Daoy (cell line): ENCODE measurements at places on chromosomes 2 and 18. TPM values are rescaled to one million over a fixed set of nuclear protein-coding genes. Genes with fewer than 3 reads are reported as not detected.

Gene SCYGR4
- total RNA-seq = not detected in 2 replicates

Gene RPRM
- total RNA-seq = 0.12 and 0.40 TPM in 2 replicates

Gene TFPI
- total RNA-seq = 43.8 and 54.8 TPM in 2 replicates

Gene CXCR1
- not detected in 2 replicates for total RNA-seq

Gene NYAP2
- total RNA-seq = not detected in 2 replicates

Gene GPR17
- not detected in 2 replicates for total RNA-seq

Gene ANKRD30B
- total RNA-seq = 0.23 TPM in 1 of 2 replicates, not detected in the other

Gene QPCT
- total RNA-seq = 27.8 and 42.6 TPM in 2 replicates

DNA sequence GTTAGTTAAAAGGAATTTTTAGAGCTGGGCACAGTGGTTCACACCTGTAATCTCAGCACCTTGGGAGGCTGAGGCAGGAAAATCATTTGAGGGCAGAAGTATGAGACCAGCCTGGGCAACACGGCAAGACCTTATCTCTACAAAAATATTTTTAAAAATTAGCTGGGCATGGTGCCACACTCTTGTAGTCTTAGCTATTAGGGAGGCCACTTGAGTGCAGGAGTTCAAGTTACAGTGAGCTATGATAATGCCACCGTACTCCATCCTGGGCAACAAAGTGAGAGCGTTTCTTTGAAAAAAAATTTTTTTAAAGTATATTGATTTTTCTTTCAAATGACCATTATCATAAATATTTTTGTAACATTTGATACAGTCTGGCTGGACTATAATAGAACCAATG lies 93.6 kb upstream of the FAM117B start:
- peak; percentile 5 for DNase-seq

GRCh38 chr18:36580874-36581750 lies 247.7 kb downstream of the TPGS2 start:
- peak; percentile 50 for DNase-seq

GRCh38 chr18:8366070-8366469 lies 243.2 kb upstream of the RAB12 start:
- DNase-seq = no peak

- DNase-seq = no peak
These were observed 56.0 kb downstream of the MAPRE2 start for GRCh38 chr18:35097195-35097594.

- DNase-seq = no peak
These were observed 456.6 kb upstream of the CELF4 start for GRCh38 chr18:38022234-38022633.

DNA sequence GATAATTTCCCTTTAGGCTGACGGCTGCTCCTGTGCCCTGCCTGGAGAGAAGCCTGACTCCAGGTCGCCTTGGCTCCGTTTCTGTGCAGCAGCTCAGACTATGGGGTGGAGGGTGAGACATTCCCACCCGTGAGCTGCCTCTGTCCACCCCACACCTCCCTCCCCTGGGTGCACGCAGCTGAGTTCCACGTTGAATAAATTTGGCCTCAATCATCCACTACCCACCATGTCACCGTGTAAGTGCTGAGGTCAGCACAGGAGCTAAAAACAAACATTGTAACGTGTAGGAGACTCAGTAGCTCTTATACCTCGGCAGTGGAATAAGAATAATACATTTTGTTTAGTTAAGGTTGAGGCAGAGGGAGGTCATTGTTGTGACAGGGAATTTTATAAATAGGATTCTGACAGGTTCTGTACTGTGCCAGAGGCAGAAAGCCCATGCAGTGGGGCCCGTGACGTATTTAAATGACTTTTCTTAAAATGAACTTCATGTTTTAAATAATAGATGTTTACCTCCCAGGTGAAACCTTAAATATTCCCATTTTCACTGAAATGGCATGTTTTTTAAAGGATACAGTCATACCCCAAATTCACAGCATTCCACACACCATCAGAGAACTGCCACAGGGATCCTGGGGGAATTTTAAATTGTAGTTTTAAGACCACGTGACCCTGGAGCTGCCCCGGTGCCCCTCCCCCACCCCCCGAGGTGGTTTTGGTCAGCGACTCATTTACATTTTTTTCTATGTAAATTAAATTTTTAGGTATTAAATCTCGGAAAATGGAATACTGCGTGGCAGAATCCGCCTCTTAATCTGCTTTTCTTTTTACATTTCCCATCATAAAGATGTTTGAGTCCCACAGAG lies 50.2 kb downstream of the NFATC1 start:
- DNase-seq = no peak

DNA sequence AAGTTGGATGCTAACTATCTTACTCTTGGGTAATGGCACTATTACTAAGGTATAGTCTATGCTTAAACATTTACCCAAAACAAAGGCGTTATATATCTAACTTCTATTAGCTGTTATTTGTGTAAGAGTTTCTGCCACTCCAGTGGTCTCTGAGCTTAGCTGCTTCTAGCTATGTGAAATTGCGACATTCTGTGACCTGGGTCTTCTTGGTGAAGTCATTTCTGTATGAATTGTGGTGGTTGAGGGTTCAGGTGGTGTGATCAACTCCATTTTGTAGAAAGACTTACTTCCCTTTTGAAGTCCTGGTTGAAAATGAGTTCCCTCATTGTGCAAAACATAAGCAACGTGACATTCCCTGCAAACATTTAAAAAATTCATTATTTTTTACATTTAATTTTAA lies 221.6 kb downstream of the PIK3C3 start:
- no peak for DNase-seq

- no peak for DNase-seq
These were observed 86.3 kb downstream of the FSHR start for GRCh38 chr2:49067971-49068370.

- DNase-seq = no peak
These were observed 6.3 kb downstream of the TPRKB start for GRCh38 chr2:73730810-73731209.

DNA sequence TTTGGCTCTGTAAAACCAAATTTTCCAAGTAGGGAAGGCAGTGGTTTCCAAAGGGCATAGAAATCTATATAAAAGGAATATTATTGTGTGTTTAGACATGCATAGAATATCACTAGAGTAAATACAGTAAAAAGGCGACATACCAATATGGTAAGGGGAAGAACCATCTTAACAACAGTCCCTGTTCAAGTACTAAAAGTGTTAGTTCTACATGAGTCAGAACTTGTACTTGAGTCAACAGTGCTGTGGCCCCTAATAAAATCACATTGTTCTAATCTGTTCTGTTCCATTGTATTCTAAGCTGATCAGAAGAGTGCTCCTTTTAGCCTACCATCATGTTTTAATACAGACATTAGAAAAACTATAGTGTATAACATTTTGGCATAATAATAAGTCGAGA lies 36.1 kb upstream of the TNFRSF11A start:
- DNase-seq = no peak

GRCh38 chr18:13610555-13611141 lies 115.7 kb downstream of the FAM210A start:
- no peak for DNase-seq

GRCh38 chr2:99205491-99205890 lies 24.5 kb downstream of the MRPL30 start:
- DNase-seq = no peak

DNA sequence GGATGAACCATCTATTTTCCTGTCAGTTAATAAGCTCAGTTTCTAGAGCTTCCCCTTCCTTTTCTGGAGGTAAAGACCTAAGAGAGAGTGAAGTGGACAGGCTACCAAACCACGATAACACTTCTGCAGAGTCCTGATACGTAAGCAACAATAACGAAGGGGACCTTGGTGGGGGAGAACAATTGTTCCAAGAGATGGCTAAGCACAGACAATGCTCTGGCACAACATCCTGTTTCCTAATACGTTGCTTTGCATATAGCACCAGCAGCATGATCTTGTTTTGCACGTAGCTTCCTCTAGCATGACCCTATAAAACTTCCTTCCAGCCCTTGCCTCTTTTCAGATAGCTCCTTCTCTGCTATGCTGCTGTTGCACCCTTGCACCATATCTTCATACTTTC lies 247.3 kb downstream of the RAD51AP2 start:
- DNase-seq = no peak

GRCh38 chr2:239608723-239609122 lies 207.9 kb upstream of the HDAC4 start:
- DNase-seq = no peak

DNA sequence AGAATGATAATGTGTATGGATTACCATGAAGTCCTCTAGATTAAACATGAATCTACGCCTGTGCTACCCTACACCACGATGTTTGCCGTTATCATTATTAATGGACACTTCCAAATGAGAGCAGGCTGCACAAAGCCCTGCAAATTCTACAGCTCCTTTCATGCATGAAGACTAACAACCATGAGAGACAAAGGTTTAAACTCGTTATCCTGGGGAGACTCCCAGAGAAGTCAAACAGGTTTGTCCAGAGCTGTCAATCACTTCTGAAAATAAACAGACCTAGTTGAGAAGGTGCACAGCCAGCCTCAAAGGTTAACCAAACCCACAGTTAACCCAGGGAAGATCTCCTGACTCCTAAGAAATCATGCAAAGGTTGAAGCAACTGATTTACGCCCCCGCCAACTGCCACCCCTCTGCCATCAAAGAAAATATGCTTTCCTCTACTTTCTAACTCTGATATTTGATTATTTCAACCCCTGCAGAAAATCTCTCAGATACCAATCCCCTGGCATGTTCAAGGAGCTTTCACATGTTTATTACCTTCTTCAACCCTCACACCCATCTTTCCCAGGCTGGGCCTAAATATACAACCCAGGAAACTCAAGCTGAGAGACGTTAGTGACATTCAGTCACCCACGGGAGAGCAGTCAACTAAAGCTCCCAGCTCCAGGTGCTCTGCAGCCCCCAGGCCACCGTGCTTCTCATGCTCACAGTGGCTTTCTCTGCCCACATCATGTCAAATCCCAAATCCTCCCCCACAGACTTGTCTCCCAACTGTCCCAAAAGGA lies 35.9 kb downstream of the MYO5B start:
- DNase-seq = no peak

DNA sequence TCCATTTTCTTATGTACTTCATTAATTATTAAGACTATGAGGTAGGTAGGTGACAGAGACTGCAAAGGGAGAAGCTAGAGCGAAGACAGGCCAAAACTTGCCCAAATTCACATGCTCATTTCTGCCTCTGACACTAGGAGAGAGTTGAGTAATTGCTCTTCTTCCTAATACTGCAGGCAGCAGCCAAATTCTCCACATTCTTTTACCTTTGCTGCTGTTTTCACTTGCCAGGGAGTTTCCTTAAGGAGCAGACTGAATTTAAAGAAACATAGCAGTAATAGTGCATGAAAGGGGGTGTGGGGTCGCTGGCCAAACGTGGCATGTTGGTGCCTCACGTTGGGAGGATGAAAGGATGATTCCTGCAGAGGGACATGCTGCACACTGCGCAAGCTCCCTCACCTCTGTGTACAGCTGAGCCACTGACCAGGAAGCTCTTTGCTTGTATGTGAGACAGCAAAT lies 12.3 kb downstream of the CRIM1 start:
- DNase-seq = no peak

DNA sequence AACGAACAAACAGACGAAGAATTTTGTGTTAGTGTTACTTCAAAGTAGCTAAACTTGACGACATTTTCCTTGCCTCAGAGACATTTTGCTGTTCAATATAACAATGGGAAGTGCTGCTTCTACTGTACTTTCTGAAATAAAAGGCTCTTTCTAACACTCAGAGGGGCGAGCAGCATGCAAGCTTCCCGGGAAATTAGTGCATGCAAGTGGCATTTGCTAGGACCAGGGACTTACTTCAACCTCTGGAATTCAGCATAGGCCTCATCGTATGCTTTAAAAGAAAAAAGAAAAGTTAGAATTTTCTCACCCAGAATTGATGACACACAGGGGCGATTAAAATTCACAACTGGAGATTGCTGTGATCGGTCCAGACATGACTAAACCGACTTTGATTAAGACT lies 62.5 kb upstream of the LPIN2 start:
- DNase-seq = no peak

- peak; percentile 8 for DNase-seq
These were observed 21.1 kb upstream of the CHMP3 start for GRCh38 chr2:86584151-86584913.

DNA sequence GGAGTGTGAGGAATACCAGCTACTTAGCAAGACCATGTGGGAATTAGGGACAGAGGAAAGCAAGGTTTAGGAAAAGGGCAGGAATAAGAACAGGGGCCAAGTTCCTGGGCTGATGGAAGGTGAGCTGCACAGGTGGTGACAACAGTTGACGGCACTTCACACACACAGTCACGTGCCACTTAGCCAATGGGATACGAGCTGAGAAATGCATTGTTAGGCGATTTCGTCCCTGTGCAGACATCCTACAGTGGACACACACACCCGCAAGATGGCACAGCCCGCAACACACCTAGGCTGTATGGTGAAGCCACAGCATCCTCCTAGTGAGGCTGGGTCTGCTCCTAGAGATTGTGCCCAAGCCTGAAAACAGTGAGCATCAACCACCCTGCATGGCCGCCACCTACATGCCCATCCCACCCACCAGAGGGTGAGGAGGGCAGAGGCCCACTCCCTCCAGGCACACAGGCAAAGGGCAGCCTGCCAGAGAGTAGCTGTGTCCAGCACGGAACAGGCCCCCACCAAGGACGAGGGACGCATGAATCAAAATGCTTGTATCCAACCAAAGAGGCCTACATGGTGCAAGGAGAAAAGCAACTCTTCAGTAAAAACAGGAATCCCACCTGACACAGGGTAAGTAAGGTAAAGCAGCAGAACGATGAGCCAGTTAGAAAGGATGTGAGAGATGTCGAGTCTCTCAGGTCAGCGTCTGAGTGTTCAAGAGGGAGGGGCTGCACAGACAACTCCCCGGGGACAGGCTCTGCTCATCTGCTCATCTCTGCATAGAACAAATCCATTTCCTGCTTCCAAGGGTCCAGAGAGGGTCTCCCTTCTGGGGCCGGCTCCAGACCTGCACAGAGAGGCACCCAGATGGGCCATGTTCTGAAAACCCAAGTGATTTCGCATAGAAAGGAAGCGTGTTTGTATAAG lies 51.3 kb downstream of the ZNF516 start:
- DNase-seq = no peak

DNA sequence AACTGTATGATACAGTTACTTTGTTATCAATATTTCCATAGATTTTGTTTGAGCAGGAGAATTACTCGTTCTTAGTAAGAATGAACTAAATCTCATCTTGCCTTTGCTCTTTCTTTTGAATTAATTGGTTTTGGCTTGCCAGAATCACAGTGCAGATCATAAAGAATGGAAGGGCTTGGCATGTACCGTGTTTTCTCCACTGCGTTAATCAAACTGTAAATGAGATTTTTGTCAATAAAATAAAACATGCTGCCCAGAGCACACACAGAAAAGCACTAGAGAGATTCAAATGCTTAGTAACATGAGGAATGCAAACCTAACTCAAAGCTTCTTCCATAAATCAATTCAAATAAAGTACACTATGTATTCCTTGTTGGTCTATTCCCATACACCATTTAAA lies 229.6 kb upstream of the CDH2 start:
- no peak for DNase-seq

DNA sequence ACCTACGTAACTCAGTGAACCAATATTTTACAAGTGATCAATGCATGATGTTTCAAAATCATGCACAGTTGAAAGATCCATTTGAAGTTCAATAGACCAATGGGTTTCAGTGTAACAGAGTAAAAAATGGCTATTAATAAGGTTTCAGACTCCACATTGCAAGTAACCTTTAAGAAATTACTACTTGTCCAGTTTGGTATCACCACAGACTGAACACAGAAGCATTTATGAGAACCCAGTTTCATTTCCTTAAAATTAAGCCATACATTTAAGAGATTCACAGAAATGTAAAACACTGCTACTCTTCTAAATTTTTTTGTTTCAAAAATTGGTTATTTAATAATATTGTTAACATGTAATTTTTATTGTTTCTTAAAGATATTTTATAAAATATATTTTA lies 98.9 kb upstream of the CHRNA1 start:
- no peak for DNase-seq
